ENCODE measurements at places on chromosomes 11 and 22.

GRCh38 chr11:100682247-100682969, 4.7 kb upstream of the ARHGAP42 start:
- no peak for DNase-seq

DNA sequence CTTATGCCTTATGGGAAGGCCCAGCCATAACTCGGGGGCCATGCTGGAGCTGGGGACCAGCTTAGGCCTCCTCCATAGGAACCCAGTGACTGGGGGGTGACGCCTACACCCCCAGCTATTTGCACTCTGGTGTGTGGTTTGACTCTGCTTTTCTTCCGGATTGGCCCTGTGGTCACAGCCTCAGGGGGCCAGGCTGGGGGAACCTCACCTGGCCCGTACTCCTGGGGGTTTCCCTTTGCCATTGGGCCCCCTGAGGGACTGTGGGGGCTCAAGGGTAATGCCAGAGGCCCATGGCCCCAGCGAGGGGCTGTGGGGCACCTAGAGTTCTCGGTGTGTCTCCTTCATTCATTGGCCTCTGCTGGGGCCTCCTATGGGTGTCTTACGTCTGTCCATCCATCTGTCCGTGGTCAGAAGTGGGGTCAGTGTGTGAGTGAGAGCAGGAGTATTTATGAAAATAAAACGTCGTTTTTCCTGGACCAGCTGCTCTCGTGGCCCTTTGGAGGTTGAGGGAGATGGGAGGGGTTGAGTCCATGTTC, 6.3 kb upstream of the SH3BP1 start:
- DNase-seq: no peak

GRCh38 chr11:3865388-3866193, 10.1 kb downstream of the STIM1 start:
- no peak for DNase-seq

- no peak for DNase-seq
Observed at GRCh38 chr11:11946180-11946579, 62.2 kb downstream of the DKK3 start.

DNA sequence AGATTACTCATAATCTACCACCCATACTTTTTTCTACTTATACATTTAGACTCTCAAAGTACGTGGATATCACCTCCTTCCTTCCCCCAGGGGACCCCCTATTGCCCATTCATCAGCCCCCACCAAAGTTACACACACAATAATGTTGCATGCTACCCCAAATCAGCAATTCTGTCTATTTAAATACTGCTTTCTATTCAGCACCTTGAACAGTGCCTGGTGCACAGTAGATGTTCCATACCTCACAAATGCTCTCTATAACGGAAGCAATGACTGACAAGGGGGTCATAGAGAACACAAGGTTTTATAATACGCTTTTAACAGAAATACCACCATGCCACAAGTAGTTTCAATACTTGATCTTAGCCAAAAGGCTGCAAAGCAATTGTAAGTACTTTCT, 370.7 kb downstream of the MIAT start:
- no peak for DNase-seq

DNA sequence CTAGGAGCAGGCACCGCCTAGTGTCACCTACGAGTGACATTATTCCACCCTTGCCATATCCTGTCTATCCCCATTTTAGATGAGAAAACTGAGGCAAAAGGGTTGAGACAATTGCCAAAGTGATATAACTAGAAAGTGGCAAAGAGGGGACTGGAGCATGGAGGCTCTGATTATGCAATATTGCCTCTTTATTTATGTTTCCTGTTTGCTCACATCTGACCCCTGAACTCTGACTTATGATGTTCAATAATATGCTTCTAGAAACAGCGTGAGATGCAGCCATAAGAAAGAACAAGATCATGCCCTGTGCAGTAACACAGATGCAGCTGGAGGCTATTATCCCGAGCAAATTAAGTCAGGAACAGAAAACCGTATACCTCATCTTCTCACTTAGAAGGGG, 7.7 kb downstream of the ELF5 start:
- no peak for DNase-seq

DNA sequence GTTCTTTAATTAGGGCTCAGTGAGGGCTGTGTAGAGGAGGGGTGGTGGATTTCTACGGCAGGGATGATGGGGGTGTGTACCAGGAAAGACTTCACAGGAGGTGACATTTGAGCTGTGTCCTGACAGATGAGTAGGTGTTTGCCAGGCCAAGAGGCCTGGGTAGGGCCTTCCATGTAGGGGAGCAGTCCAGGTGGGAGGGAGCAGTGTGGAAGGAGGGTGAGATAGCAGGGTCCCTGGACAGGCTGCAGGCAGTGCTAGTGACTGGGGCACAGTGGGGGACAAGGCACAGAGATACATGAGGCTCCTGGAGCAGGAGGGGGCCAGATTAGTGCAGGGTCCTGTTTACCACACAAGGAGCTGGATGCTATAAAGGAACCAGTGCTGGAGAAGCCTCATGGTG, 147.9 kb upstream of the CADM1 start:
- no peak for DNase-seq

GRCh38 chr11:119157063-119157462, 8.2 kb downstream of the ABCG4 start:
- DNase-seq: no peak

GRCh38 chr11:65426839-65427690, 4.5 kb downstream of the NEAT1 start:
- no peak for DNase-seq

- DNase-seq: no peak
Observed at GRCh38 chr11:34149786-34150185, 44.4 kb downstream of the NAT10 start.

GRCh38 chr11:117387992-117388755, 60.5 kb downstream of the CEP164 start:
- DNase-seq: no peak

- no peak for DNase-seq
Observed at GRCh38 chr11:115716601-115717529, 212.7 kb upstream of the CADM1 start.

GRCh38 chr22:24178502-24179440, 2.5 kb upstream of the SUSD2 start:
- DNase-seq: no peak

DNA sequence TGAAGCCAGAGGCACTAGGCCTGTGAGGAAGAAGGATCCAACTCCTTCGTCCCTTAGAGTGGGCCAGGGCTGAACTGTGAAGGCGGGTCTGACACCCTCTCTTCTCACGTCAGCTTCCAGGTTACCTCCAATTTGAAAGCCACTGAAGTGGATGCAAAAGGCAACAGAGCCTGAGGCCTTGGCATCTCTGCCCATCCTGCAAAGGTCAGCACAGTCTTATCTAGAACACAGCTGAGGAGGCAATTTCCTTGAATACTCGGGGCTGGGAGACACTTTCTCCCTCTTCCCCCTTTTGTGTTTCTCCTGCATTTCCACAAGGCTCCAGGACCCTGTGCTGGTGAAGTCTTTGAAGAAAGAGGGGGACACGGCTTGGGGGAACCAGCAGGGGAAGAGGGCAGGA, 91.6 kb upstream of the PAX6 start:
- no peak for DNase-seq

DNA sequence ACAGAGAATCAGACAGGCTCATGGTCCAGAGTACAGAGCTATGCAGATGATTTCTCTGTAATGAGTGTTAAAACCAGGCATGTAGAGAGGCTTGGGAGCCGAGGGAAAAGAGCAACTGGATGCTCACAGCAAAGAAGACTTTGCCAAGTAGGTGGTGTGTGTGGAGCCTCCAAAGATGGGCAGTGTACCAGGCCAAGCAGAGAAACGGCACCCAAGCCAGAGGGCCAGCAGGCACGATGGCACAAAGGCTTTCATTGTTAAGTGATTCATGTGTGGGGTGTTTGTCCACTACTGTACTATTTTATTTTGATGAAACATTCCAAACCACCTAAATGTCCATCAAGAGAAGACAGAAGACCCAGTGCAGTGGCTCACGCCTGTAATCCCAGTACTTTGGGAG, 11.1 kb downstream of the RANGAP1 start:
- no peak for DNase-seq

DNA sequence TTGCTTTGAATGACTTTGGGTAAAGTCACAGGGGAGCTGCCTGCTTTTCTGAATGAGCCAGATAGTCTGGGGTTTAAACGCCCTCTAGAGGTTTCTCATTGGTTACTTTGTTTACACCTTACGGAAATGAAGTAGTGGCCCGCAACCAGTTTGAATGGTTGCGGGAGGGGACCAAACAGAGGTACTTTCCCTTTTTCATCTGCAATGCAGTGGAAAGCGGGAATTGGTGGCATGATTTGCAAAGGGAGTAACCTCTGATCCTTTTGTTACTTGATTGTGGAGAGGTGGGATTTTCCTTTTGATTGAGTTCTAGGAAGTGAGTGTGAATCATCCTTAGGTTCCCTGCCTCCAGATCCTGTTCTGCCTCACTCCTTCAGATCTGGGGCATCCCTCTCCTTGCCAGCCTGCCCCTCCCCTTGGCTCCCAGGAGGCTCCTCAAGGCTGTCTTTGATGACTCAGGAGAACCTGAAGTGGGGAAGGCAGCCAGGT, 15.9 kb upstream of the GLYATL1 start:
- no peak for DNase-seq

GRCh38 chr22:26463101-26463661, 20.4 kb downstream of the HPS4 start:
- DNase-seq: no peak

Measured in Panc1 (cell line).